WTC11 (cell line): ENCODE measurements at places on chromosomes 5 and 9.

GRCh38 chr5:39543335-39543734 is 118.6 kb upstream of the DAB2 start:
- no peak for DNase-seq

DNA sequence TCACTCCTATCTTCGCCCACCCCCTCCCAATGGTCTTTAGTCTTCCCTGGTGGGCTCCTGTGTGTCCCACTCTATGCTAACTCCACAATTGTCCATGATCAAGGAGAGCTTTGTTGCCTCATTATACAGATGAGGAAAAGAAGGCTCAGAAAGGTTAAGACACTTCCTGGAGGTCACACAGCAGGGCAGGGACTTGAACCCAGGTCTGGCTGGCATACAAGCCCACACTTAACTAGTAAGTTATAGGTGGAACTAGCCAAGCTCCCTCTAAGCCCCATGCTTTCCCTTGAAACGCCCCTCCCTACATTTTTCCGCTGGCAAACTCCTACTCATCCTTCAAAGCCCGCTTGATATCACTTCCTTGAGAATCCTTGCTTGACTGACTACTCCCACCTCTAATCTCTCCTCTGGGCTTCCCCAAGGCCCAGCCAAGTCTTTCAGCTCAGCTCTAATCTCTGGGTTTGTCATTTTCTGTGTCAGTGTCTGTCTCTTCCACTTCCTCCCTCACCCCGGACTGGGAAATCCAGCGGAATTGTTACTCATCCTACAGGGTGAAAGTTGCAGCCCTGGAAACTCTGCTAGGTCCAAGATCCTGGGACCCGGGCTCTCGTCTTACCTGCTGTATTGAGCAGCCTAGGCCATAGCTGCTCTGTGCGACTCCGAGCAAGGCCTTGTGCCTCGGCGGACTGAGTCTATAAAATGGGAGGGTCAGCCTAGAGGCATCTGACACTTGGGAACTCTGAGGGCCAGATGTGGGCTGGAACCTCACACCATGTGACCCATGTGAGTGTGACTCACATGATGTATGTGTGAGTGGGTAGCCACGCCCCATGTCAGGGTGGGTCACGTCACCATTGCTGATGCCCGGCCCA is 144.5 kb downstream of the GAPVD1 start:
- DNase-seq, result no peak

GRCh38 chr5:107487056-107487542 is 183.6 kb downstream of the EFNA5 start:
- DNase-seq, result no peak

DNA sequence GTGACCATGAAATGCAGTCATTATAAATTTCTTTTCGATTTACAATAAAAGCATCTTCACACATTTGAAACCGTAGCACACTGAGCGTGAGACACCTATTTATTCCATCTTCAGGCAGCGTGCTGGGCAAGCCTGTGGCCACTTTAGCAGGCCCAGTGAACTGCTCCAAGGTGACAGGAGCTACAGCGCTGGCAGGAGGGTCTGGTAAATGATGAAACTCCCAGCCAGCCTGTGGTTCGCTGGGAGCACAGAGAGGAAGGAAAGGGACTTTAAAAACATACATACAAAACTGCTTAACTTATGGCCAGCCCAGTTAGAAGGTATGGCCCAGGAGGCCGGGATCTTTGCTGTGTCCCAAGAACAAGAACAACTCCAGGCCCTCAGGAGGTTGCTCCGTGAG is 5.1 kb downstream of the RAPGEF1 start:
- DNase-seq, result no peak

DNA sequence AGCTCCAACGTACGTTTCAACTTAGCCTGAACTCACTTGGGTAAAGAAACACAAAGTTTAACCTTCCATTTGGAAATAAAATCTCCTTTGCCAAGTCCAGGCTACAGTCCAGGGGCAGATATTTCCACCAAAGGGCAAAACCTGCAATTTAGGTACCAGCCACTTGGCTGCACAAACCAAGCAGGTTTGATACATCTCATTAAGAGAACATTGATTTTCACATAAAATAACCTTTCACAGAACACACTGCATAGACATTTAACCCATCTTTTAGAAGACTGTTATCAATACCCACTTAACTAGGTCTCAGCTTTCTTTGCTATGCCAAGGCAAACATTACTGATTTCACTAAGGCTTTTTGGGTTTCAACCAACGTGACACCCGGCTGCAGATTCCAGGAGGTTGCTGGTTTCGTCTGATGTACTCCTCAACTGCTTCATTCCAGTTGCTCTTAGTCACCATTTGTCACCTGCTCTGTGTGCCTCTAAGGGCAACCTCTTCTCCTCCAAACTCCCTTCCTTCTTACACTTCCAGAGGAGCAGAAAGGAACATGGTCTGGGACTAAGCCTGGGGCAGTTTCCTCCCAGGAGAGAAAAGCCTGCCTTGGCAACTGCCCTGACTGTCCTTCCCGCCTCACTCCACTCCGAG is 67.1 kb downstream of the EPB41L4B start:
- DNase-seq, result no peak

- DNase-seq, result no peak
Observed at GRCh38 chr9:18855656-18856055, 177.4 kb downstream of the SAXO1 start.

DNA sequence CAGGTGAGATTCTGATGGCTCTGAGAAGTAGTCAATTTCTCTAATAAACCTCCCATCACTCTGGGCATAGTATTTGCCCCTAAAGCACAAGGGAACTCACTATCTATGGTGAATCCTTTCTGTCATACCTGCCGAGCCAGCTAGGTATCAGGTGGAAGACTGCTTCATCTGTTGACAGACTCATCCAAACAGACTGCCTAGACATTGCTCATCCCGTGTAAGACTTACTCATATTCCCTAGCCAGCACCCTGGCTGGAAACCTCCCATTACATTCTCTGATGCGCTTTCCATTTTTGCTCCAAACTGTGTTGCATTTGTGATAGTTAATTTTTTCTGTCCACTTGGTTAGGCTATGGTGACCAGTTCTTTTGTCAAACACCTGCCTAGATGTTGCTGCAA is 595.9 kb downstream of the DNAH5 start:
- no peak for DNase-seq

DNA sequence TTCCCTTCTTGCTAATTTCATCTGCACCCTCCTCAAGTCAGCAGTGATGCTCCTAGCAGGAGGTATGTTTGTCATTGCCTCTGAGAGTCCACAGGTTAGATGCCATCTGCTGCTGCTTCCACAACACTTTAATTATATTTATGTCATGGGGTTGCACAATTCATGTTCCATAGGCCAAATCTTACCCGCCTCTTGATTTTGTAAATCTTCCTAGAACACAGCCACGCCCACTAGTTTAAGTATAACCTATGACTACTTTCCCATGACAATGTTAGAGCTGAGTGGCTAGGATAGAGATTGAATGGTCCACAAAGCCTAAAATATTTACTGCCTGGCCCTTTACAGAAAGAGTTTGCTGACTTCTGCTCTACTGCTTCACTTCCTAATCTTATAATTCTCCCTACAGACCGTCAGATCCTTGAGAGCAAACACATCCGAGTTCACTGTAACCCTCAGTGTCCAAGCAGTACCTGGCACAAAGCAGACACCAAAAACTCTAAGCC is 21.1 kb downstream of the LIFR start:
- DNase-seq, result no peak

DNA sequence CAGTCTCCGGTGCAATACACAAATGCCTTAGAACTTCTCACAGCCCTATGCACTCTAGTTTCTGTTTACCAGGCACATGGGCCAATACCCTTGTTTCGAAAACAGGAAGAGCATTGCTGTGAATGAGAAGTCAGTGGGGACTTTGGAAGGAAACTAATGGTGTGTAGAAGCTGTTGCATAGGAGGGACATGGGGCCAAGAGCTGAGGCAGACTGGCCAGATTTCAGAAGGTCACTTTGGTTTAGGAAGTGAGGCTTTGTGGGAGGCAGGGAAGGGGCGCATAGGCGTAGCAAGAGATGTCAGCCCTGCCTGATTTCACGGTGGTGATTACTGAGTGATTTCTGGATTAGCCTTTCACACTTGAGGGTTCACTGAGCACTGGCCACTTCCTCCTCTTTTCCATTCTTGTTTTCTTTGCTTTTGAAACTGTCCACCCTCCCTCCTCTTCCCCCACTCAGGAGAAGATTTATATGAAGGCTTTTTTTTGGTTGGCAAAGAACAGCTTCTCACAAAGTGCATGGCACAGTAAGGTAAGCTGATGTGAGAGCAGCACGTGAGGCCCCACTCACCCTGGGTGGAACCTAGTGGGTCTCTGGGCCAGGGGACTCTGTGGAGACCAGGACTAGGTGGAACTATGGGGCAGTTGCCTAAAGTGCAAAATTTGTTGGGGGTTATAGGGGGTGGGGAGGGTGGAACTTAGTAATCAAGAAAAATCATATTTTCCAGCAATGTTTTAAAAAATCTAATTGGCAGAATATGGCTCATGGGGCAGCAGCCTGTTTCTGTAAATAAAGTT is 6.1 kb upstream of the TMEM252 start:
- no peak for DNase-seq

- DNase-seq, result no peak
Observed at GRCh38 chr5:29229461-29229860, 1964.0 kb upstream of the CDH6 start.

DNA sequence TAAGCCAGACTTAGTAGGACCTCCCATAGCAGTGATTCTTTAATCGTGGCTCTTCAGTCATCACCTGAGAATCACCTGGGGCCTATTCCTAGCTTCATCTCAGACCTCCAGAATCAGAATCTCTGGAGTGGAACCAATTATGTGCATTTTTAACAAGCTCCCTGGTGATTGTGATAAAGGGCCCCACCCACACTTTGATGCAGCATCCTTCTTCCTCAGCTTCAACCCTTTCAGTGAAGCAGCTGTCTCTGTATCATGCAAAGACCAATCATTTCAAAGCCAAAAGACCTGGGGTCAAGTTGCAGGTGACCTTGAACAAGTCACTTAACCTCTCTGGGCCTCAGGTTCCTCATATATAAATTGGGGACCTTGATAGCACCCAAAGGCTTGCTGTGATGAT is 17.1 kb downstream of the FBXO10 start:
- no peak for DNase-seq

DNA sequence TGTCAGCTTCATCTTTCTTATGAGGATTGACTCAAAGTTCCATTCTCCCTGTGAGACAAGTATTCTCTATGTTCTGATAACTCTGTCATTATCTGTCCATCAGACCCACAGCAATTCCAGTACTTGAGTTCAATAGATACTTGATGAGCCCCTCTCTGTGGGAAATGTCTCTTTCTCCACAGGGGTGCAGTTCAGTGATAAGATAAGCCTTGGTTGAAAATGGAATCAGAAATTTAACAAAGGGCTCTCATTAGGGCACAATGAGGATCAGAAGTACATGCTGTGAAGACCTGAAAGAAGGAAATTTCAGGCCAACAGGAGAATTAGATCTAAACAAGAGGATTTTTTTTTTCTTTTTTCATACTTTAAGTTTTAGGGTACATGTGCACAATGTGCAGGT is 737.3 kb downstream of the MTRR start:
- no peak for DNase-seq

DNA sequence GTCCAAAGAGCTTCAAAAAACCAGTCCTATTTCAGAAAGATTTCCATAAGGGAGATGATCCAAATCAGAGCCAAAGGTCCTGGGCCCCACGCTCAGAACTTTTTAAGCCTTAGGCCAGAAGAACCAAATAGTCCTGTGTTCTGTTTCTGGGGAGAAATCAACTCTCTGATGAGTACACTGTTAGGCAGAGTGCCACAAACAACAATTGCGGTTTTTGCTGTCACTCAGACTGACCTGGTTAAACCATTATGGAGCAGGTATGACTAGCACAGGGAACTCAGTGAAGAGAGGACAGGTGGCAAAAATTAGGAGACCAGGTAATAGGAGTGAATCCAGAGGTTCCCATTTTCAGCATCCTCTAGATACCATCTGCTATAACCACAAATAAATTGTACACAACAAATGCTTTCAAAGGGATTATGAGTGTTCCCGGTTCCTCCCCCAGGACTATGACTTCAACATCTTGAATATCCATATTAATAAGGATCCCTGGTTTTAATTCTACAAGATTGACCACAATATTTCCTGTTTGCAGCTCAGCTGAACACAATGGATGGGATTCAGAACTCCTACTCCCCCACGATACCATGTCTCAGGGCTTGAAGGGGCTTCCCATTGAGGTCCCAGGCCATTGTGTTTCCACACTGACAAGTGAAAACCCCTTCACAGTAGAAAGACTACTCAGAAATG is 52.1 kb upstream of the FREM1 start:
- no peak for DNase-seq
